ENCODE measurements at places on chromosomes 1 and 21. TPM values are rescaled to one million over a fixed set of nuclear protein-coding genes. Genes with fewer than 3 reads are reported as not detected.

GRCh38 chr1:55172272-55172671, 42.9 kb downstream of the USP24 start:
- DNase-seq = no peak

Gene UMODL1
- polyA plus RNA-seq = not detected

Gene IL10
- not detected for polyA plus RNA-seq

Gene KANK4
- 2.9 TPM for polyA plus RNA-seq

Gene UBE2U
- polyA plus RNA-seq = not detected

Gene NKAIN1
- polyA plus RNA-seq = 0.12 TPM

All from mammary epithelial cell (primary cell).